GM12892 (cell line): ENCODE measurements at places on chromosomes 6 and 20.

- no peak for DNase-seq
Observed at GRCh38 chr6:147728903-147729302, 220.4 kb downstream of the SAMD5 start.

DNA sequence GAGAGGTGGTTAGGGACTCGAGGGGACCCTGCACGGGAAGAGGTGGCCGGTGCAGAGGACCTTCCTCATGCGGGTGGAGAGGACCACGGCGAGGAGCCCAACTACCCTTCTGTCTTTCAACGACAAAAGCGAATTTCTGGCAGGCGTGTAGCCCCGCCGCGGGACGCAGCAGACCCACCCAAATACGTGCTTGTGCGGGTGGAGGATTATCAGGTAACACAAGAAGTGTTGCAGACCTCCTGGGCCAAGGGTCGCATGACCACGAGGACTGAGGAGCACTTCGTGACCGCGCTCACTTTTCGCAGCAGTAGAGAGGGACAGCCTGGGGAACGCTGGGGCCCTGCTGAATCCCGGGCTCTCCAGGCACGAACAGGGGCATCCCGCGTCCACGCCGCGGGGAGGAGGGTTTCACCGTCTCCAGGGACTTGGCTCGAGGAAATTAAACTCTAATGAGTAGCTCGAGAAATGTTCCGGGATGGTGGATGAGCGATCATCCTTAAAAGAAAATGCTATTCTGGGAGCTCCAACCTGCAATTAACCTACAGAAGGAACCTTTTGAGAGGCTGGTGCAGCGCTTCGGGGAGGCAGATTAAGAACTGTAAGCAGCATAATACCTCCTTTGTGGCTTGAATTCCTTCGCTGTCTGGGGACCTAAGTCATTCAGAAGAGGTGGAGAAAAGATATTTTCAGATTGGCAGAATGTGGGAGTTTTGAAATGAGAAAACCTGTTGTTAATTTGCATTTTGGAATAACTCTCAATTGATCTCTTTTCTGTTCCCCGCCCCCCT lies 804 bp downstream of the C6orf141 start:
- DNase-seq = peak; percentile 8

- DNase-seq = no peak
Observed at GRCh38 chr6:130815200-130816071, 11.8 kb upstream of the SMLR1 start.

- no peak for DNase-seq
Observed at GRCh38 chr20:58109126-58109880, 119.2 kb downstream of the ANKRD60 start.

- no peak for DNase-seq
Observed at GRCh38 chr20:32443386-32443974, 85.3 kb downstream of the ASXL1 start.

- no peak for DNase-seq
Observed at GRCh38 chr20:55216525-55217242, 741.3 kb downstream of the DOK5 start.

DNA sequence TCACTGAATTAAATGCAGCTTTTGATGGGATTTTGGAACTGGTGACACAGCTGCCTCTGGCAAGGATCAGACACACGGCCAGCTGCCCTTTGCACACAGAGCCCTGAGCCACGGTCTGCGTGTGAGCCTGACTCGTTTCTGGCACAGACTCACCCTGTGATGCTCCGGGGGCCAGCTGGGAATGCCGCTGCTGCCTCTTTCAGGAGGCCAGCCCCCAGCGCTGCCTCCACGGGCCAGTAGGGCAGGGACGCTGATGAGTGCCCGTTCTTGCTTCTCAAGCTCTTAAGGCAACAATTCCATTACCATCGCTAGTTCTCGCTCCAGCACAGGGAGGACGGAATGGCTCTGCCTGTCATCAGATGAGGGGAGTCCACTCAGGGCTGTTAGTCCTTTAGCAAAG lies 61.6 kb downstream of the IRF4 start:
- no peak for DNase-seq

- DNase-seq = no peak
Observed at GRCh38 chr20:35263532-35264341, 14.2 kb downstream of the MMP24OS start.

DNA sequence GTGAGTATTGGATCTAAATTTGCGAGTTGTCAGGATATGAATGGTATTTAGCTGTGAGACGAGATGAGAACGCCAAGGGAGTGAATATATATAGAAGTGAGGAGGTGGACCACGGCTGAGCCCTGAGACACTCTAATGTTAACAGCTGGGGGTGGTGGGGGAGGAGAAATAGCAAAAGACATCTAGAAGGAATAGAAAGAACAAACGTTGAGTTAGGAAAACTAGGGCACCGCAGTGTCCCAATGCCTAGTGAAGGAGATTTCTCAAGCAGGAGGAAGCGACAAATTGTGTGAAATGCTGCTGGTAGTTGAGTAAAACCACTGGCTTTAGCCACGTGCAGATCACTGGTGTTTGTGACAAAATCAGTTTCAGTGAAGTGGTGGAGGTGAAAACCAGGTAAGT lies 56.9 kb downstream of the CD164 start:
- DNase-seq = no peak

DNA sequence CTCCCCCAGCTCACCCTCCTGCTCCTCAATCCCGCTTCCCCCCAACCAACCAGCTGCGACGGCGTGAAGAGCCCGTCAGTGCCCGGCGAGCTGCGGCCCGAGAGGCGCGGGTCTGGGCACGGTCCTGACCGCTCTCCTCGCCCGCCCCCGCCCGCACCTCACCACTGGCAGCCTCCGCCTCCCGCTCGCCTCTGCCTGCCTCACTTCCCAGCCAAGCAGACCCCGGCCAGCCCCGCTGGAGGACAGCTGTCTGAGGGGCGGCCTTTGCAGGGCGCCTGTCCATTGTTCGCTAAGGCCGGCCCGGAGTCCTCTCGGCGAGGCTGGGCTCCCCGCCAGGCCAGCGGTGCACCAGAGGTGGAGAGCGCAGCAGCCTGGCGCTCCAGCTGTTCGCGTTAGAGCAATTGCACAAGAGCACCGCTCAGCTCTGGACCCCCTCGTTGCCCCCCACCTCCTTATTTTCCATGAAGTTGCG lies 1.3 kb downstream of the SOBP start:
- DNase-seq = peak; percentile 14

DNA sequence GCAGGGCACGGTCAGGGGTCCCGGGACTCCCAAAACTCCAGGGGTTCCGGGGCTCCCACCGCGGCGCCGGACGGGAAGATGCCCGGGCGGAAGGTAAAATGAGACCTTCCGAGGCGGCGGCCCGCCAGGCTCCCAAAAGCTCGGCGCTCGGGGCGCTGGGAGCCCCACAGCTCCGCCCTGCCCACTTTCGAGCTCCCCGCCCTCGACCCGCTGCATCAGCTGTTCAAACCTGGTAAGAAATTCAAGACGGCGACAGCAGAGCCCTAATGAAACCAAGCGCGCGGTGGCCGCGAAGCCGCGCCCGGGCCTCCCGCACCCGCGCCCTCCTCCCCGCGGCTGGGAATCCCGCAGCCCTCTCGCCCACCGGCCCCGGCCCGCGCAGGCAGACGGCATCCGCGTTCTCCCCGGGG lies 369 bp downstream of the SLC4A11 start:
- peak; percentile 67 for DNase-seq

DNA sequence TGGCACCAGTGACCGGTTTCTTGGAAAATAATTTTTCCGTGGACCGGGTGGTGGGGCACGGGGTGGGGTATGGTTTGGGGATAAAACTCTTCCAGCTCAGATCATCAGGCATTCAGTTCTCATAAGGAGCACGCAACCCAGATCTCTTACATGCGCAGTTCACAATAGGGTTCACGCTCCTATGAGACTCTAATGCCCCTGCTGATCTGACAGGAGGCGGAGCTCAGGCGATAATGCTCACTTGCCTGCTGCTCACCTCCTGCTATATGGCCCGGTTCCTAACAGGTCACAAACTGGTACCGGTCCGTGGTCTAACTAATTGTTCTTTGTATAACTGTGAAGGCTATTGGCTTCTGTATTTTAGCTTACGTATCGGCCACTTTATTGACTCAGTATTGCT lies 51.7 kb downstream of the VSTM2L start:
- no peak for DNase-seq

GRCh38 chr20:48841875-48842529 lies 14.2 kb upstream of the PREX1 start:
- no peak for DNase-seq

DNA sequence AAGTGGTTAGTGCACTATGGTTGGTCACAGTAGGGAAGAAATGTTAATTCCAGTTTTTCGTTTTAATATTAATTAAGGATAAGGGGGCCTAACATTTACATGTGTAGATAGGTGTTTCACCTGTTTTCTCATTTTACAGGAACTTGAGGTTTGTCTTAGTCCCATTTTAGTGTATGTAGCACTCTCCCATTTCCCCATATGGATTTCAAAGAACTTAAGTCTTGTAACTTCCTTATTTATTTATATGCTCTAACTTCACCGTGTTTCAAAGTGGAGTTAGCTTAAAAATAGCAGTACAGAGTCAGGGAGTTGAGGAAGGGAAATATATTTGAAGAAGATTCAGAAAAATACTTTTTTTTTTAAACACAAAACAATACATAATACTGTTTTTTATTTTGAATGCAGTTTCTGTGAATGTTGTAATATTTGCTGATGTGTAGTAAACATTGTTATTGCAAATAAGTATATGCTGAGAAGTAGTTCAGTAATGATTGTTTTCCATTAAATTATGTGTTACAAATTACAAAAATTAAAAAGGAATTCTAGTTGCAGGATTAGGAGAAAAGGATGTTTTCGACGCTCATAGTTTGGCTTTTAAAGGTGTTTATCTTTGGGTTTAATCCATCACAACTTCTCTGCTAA lies 3.5 kb downstream of the SCAF8 start:
- DNase-seq = no peak

- DNase-seq = no peak
Observed at GRCh38 chr6:11094941-11095340, 1.3 kb downstream of the SMIM13 start.

GRCh38 chr6:56962441-56962840 lies 7.5 kb downstream of the BEND6 start:
- DNase-seq = no peak

- DNase-seq = no peak
Observed at GRCh38 chr20:61385296-61385695, 133.2 kb downstream of the CDH4 start.

GRCh38 chr6:120514544-120514943 lies 819.7 kb downstream of the TBC1D32 start:
- DNase-seq = no peak

GRCh38 chr6:53361549-53362031 lies 12.8 kb upstream of the ELOVL5 start:
- DNase-seq = no peak

DNA sequence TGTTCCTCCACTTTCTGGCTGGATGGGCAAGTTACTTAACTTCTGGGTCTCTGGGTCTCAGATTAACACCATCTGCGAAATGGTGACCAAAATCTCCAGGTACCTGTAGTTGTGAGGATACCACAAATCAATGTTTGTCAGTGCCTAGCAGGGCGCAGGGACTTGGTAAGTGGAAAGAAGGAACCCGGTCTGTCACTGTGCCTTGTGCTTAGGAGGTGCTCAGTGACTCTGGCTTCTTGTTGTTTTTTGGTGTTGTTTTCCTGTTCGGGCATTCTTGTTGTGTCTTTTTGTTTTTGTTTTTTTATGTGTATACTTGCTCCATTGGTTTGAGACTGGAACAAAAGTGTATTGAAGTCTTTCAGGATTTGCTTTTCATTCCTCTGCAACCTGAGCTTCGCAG lies 17.8 kb downstream of the TM9SF4 start:
- no peak for DNase-seq

DNA sequence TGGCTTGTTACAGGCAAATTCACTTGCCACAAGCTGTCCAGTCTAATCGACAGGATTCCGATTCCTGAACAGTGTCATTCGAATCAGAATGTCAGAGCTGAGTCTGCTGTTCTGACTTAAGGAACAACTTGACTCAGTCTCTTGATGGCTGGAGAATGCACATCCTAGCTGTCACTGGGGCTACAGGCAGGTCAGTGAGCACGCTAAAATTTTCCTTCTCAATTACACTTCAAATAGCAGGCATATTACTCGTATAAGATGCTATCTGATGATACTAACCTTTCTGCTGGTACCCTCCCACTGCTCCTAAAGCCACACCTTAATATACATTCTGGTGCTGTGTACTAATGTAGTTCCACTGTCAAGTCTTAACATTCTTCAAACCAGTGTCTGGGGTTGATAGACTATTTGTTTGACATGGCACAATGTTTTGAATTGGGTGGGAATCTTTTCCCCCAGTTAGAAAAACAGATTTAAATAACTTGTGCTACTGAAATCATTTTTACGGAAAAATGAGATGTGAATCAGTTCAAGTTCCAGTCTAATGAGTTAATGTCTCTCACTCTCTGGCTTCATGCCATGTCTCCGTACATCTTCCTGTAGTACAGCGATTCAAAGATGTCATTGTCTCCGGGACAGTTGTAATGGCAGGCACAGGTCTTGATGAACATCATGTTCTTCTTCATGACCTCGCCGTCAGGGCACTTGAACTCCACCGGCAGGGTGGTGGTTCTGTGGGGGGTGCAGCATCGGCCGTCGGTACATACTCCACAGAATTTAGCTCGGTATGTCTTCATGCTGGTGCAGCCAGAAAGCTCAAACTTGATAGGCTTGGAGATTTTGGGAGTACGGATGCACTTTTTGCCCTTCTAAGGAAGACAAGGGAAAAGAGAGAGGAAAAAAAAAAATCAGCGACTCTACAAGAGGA lies 2.2 kb downstream of the CCN2 start:
- no peak for DNase-seq

- no peak for DNase-seq
Observed at GRCh38 chr6:125570526-125570925, 178.9 kb upstream of the HEY2 start.

DNA sequence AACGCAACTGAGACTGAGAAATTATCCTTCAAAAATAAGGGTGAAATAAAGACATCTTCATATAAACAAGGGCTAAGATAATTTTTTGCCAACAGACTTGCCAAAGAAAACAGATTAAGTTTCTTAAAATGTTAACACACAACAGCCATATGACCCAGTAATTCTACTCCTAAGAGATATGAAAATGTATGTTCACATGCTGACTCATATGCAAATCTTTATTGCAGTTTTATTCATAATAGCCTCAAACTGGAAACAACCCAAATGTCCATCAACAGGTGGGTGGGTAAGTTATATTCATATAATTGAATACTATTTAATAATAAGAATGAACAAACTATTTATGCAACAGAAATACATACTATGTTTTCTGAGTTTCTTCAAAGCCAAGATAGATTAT lies 140.1 kb downstream of the REV3L start:
- DNase-seq = no peak

- no peak for DNase-seq
Observed at GRCh38 chr20:49247792-49248191, 28.6 kb downstream of the DDX27 start.

- no peak for DNase-seq
Observed at GRCh38 chr6:22221211-22221610, 75.6 kb downstream of the PRL start.

GRCh38 chr6:40409716-40410397 lies 177.3 kb downstream of the LRFN2 start:
- no peak for DNase-seq
